ENCODE measurements at places on chromosomes 2 and 18.

- peak; percentile 15 for DNase-seq
Observed at GRCh38 chr2:2647141-2647541, 316.1 kb upstream of the MYT1L start.

DNA sequence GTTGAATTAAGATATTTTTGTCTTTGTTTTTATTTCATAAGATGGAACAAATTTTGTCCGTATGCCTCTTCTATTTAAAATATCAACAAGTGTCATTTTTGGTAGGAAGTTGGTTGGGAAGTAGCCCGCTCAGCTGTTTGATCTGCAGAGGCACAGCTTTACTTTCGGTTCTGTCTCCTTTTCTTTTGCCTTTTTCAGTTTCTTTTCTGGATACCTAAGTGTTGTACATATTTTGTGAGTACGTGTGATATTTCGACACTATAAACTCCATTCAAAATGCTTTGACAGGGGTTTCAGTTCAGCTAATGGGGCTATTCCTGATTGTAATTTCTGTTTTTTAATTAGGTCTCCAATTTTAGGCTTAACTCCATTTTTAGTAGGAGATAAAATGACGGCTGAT is 1785.0 kb upstream of the LRRTM1 start:
- no peak for DNase-seq

DNA sequence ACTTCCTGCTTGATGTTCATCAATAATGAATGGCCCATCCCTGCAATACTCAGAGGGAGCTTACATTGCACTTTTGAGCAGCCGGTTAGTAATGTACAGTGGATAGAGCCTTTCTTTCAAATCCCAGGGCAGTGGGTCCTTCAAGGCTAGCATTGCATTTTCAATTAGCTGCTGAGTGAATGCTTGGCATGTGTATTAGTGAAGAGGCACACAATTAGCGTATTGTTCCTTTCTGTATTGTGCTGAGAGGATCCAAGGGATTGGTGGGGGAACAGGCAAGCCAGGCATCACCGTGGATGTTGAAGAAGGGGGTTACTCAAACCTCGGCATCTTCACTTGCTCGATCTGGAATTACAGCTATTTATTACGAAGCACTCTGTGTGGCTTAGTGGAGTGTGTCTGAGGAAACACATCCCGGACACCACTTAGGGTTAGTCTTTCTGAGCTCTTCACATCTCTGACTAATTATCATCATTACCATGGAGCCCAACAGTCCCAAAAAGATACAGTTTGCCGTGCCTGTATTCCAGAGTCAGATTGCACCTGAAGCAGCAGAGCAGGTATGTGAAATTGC is at the start of gene PPP1R1C:
TSS of gene PPP1R1C (plus strand) at position 222 of the 574 bp plus-strand sequence. CDS start at position 480, 258 bp downstream.
- DNase-seq, result no peak

- DNase-seq, result no peak
Observed at GRCh38 chr2:1754461-1755170, 10.3 kb upstream of the PXDN start.

GRCh38 chr2:47686018-47686417 is 96.9 kb upstream of the MSH6 start:
- DNase-seq, result no peak

DNA sequence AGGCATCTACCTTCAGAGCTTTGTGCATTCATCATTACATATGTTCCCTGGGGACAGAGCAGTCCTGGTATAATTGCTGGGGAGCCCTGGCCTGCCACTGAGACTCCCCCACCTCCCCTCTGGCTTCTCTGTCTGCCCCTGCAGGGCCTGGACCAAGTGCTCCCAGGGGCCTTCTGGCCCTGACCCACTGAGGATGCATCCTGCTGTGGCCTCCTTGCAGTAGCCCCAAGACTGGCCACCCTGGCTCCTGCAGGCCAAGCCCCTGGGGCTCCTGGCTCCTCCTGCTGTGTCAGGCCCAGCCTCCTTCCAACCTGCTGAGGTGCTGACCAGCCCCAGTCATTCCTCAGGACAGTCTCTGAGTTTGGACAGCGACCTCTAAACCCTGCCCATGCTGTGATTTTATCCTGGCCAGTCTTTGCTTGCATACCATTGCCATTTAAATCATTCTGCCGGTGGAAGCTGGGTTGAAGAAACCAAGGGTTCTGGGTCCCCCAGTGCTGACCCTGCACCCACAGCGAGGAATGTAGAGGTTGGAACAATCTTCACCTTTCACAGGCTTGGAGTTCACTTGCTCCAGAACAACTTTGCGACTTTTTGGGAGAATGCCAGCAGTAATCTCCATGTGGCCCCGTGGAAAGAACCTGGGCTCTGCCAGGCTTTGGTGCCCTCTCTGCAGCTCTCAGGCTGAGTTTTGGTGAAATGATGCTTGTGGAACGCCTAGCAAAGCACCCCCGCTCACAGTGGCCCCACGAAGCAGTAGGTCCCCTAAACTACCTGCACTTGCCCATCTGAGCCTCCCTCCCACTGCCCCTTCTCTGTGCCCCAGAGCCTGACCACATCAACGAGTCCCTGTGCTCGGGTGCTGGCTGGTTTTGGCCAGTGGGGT is 167.3 kb upstream of the GLI2 start:
- no peak for DNase-seq

DNA sequence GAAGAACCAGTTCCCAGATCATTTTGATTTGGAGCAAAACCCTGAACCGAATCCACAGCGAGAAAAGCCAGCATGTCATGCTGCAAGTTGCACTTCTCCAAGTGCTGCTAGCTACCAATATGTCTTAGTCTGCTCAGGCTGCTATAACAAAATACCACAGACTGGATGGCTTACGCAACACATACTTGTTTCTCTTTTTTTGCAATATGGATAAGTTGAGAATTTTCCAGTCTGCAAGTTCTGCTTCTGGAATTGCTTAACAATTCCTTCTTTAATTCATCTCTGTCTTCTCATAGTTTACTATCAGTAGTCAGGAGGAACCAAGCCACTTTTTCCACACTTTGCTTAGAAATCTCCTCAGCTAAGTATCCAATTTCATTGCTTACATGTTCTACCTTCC is 105.9 kb upstream of the RBBP8 start:
- no peak for DNase-seq

GRCh38 chr2:45438872-45439665 is 172.0 kb downstream of the SRBD1 start:
- no peak for DNase-seq

GRCh38 chr2:198762441-198762840 is 695.3 kb downstream of the SATB2 start:
- DNase-seq, result no peak

GRCh38 chr2:216736326-216736725 is 41.0 kb upstream of the IGFBP5 start:
- DNase-seq, result no peak

DNA sequence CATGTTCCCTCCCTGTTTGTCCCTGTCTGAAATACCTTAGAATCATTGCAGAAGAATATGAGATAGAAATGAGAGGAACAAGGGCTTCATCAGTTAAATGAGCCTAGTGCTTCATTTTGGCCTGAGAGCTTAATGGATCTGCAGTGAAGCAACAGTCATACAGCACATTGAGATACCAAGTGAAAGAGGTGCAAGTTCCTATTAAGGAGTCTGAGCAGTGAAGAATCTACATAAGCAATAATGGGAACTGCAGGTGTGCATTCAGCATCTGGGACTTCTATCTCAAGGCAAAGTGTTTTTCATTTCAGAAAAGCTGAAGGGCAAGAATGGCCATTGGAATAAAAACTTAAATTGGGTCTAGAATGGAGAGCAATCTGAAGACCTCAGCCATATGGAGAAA is 323.2 kb upstream of the SLC39A10 start:
- DNase-seq, result no peak

Measured in natural killer cell (primary cell).